ENCODE measurements at places on chromosomes 4 and X.

DNA sequence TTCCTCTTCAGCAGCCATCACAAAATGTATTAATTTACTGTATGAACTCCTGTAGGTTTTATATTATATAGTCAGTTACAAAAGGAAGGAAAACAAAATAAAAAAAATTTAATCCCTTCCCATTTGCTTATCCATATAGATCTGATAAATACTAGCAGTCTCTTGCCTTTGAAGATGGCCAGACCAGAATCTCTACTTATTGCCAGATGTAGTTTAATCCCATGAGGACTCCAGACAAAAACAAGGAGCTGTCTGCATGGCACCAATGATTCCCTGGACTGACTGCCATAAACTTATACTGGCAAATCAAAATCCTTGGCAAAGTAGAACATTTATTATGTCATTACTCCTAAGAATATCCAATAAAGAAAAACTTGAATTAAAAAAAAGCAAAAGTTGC lies 223.3 kb upstream of the MAB21L2 start:
- DNase-seq: no peak

- DNase-seq: no peak
Measured at GRCh38 chrX:122583551-122583950, 600.5 kb upstream of the GRIA3 start.

DNA sequence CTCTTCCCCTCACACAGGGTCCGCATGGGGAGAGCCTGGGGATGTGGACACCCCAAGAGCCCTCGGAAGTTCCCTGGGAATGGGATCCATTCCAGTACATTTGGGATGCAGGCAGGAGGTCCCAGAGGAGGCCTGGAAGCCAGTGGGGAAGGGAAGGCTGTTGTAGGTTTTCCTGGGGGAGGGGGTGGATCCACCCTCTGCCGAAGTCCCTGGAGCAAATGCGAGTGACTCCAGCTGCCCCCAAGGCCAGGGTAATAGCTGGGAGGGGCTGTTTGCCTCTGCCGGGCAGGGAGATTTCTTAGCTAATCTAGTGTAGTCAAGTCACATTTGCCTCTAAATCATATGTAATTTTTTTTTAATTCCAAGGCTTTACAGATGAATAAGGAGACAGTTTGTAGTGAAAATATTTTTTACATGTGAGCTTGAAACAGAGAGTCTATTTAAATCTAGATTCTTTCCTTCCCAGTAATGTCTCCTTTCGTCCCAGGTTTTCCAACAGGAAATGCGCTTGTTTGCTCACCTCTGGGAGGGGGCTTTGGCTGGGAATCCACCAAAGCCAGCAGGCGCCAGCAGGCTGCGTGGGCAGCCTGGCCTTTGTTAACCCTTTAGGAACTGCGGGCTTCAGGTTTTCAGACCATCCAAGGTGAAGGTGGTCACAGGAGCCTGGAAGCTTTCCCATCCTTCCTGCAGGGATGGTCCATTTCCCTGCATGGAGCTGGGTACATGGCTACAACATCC lies 26.8 kb downstream of the SH3TC1 start:
- peak; percentile 59 for DNase-seq

GRCh38 chr4:81378386-81378785 lies 93.3 kb downstream of the RASGEF1B start:
- no peak for DNase-seq

GRCh38 chr4:21735866-21736265 lies 212.7 kb downstream of the KCNIP4 start:
- no peak for DNase-seq

DNA sequence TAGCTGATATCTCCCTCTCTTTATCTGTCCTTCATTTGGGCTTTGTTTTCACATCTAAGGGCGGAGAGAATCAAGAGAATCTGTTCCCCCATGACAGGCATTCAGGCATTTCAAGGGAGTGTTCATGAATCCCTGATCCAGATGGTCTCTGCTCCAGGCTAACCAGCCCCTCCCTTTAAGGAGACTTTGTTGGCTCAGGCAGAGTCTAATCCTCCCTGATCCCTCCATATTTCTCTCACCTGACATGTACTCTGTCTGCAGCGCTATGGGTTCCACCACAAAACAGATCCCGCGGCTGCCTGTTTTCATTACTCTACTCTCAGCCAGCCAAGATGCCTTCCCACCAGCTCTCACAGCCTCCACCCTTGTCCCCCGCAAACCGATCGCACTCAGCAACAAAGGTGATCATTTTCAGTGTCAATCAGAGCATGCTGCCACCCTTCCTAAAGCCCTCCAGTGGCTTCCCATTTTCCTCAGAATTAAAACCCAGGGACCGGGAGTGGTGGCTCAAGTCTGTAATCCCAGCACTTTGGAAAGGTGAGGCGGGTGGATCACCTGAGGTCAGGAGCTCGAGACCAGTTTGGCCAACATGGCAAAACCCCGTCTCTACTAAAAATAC lies 30.3 kb upstream of the SLC2A9 start:
- no peak for DNase-seq

- DNase-seq: no peak
Measured at GRCh38 chr4:155530857-155531256, 135.8 kb upstream of the GUCY1A1 start.

DNA sequence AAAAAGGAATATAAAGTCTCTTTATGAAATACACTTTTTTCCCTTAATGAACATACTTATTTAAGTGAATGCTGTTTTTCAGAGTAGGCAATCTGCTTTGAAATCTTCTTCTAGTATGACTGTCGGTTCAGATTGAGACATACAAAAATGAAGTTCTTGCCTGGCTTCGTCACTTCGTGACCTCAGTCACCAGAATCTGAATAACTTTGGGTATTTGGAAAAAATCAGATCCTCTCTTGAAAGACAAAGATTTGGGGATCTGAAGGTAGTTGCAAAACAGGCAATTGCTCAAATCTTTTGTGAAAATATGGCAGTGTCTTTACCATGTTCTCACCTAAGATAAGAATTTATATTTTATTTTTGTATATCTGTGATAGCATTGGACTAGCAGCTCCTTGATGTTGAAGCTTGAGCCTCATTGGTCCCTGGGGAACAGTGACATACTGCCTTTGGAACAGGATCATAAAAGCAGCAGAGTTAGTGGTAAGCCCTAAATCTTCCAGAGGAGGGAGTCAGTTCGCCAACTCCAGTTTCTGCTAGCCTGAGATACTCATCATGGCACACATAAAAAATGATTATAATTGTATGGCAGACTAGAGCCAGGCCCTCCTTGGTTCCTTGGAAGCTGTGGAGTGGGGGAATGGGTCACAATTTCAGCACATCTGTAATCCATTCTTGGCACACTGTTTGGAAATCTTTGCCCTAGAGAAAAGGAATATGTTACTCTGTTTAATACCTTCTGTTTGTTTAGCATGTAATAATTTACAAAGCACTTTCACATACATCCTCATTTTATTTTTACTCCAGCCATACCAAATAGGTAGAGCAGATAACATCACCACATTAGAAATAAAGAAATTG lies 5.0 kb downstream of the ARFIP1 start:
- peak; percentile 43 for DNase-seq

DNA sequence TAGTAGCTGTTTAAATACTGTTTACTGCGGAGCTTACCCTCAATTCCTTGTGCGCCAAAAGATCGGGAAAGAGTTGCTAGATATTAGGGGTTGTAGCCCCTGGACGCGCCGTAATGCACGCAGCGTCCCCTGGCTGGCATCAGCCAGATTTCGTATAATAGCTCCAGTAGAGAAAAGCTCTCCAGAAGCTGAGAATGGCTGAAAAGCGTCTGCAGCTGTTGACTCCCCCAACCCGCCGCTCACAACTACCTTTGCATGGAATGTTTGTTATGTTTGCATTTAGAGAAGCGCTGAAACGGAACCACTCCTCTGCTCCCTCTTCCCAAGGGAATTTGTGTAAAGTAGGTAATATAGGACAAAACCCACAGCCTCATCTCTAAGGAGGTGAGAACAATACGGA lies 3.7 kb downstream of the DOCK11 start:
- no peak for DNase-seq

- no peak for DNase-seq
Measured at GRCh38 chr4:13559413-13559812, 15.1 kb upstream of the NKX3-2 start.

DNA sequence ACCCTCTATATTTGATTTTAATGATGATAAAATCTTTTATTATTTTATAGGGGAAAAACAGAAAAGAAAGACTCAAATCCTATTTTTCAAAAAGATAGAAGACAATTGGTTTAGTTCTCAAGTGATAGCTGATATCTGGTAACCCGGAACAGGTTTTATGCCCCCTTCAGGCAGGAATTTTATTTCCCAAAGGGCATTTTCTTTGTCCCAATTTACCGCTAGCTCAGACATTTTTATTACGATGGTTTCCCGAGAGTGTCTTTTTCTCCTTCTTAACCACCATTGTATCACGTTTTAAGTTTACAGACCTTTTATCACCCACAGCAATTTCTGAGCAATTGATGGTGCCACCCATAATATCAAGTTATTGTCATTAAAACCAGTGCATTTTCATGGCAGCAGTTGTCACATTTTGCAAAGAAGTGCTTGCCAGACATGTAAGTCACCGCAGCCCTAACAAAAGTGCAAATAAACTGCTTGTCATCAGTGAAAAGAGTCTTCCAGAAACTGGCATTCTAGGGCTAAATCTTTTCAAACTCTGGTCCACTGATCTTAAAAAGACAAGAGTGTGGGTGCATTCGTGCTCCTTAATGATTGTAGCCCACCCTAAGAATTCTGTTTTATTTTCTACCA lies 204.8 kb upstream of the VCX start:
- DNase-seq: no peak

- no peak for DNase-seq
Measured at GRCh38 chr4:146852360-146852759, 93.3 kb downstream of the TTC29 start.

GRCh38 chr4:183409483-183409882 lies 35.0 kb upstream of the CDKN2AIP start:
- peak; percentile 5 for DNase-seq

GRCh38 chr4:54073271-54073880 lies 9.0 kb upstream of the CHIC2 start:
- no peak for DNase-seq

DNA sequence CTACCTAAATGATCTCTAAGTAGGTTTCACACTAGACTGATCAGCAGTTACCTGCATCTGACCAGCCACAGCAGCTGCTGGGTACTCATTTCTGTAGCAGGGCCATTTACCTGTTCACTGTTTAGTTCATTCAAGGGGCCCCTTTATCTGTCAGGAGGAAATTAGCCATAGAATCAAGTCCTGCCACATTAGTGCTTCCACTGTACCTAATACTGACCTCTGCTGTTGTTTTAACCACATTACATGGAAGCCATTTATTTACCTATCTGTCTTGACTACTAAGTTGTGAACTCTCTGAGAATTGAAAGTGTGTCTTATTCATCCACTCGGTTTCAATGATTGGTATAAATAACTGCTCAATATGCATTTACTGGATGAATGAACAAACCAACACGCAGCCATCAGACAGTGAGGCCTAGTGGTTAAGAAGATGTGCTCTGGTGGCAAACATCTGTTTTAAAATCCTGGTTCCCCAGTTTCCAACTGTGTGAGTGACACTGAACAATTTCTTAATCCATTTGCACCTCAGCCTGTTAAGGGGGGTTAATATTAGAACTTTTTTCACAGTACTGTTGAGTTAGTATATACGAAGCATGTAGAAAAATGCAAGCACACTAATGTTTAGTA lies 30.0 kb upstream of the ANXA5 start:
- DNase-seq: peak; percentile 16

DNA sequence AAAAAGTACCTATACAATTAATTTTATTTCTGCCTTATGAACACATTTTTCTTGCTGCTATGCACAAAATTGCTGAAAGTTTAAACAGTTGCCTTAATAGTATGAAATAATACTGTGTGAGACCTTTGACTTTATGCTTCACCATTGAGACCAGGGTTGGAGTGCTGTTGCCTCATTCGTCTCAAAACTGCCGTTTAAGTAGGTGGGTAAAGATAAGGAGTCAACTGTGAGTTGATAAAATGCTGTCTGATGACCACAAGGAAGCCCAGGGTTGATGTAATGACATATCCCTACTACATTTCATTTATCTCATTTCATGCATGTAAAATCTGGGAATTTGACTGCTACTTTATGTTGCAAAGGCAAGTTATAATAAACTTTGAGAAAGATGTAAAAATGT lies 23.4 kb downstream of the STK26 start:
- DNase-seq: no peak

DNA sequence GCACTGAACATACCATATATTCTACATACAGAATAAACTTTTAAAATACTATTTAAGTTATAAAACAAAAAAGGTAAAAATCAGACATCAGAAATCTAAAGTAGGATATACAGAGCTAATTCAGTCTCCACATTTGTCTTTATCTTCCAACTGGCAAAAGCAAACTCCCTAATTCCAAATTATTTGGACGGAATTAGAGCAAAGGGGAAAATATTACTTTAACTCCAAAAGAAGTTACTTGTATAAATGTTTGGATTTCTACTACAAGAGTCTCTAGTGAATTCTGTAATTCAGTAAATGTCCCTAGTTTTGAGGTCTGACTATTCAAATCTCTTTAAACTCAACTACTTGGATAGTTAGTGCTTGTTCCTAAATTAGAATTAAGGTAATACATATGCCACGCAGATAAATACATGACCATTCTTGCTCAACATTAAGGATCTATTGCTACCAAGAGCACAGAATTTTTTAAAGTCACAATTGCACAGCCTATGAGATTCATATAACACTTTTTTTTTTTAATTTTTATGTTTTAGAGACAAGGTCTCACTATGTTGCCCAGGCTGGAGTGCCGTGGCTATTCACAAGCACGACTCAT lies 7.3 kb downstream of the ZNF280C start:
- no peak for DNase-seq

DNA sequence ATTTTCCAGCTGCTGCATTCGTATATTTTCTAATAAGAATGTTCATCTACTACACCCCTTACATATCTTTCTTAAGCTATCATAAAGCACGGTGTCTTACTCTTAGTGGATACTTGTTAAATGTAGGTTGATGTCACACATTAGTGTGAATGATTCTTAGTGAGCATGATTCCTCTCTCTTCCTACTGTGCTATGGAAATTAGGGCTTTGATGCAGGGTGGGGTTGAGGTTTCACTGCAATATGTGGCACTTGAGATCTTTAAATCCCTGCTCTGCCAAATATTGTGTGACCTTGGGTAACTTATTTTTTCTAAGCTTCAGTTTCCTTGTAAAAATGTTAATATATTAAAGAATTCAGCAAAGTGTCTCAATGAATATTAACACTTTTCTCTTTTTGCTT lies 188.4 kb downstream of the PDGFRA start:
- DNase-seq: no peak

- no peak for DNase-seq
Measured at GRCh38 chrX:56068274-56068758, 163.8 kb upstream of the KLF8 start.

Data from HuH-7 (cell line).